Sigmoid colon (tissue), 7 donors: ENCODE measurements at places on chromosomes 5 and 9.

DNA sequence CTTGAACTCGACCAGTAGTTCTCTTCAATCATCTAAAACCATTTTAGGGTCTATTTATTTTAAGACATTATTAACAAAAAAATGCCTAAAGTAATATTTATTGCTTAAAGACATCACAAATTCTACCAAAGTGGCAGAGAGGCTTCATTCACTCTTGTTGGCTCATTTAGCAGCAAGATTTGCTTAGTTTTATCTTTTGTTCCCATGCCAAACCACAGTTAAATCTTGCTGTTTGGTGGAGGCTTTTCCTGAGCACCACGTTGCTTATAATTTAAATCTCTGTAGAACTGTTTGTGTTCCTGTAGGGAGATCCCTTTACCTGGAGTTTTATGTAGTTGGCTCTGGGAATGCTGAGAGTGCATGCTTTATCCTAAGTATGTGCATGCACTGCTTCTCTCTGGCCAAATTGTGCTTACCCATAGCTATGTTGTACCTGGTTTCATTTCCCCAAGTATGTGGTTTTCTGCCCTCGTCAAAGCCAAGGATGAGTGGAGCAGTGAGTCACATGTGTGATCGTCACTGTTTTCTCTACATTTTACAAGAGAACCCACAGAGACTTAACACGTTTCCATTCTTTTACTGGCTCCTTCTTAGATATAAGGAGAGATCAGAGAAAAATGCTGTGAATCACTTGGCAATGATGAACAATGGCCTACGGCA lies 42.1 kb upstream of the MAST4 start:
- no peak for DNase-seq

DNA sequence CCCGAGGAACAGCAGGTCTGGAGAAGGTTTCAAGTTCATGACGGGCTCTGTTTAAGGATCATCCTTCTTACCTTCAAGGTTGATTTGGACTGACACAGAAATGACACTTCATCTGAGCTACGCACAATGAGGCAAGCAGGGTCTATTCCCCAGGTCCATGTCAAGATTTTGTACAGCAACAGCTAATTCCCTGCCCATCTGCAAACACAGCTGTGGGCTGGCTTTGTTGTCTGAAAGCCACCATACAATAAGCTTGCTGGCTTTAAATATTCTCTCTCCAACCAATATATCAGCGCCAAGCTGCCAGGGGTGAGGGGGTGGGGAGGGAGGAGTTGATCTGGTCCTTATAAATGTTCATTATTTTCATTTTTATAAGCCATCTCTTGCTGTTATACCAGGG lies 92.0 kb downstream of the OTULIN start:
- DNase-seq: no peak

GRCh38 chr5:76303921-76304320 lies 99.2 kb upstream of the IQGAP2 start:
- no peak for DNase-seq

GRCh38 chr9:89868100-89868499 lies 263.3 kb downstream of the GADD45G start:
- peak; percentile 2 for DNase-seq

DNA sequence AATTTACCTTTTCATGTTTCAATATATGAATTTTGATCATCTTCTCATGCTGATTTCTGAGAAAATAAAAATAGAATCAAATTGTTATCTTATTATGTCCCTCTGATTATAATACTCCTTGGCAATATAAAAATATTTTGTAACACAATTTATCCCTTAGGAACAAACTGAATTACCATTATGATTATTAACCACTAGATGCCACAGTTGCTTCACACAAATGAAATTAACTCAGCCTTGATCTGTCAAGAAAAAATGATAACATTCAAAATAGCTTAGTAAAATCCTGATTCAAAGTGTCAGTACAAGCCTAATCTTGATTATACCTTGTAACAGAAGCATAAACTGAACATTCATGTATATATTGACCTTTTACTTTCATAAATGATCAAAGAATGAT lies 4.8 kb upstream of the CHSY3 start:
- no peak for DNase-seq

DNA sequence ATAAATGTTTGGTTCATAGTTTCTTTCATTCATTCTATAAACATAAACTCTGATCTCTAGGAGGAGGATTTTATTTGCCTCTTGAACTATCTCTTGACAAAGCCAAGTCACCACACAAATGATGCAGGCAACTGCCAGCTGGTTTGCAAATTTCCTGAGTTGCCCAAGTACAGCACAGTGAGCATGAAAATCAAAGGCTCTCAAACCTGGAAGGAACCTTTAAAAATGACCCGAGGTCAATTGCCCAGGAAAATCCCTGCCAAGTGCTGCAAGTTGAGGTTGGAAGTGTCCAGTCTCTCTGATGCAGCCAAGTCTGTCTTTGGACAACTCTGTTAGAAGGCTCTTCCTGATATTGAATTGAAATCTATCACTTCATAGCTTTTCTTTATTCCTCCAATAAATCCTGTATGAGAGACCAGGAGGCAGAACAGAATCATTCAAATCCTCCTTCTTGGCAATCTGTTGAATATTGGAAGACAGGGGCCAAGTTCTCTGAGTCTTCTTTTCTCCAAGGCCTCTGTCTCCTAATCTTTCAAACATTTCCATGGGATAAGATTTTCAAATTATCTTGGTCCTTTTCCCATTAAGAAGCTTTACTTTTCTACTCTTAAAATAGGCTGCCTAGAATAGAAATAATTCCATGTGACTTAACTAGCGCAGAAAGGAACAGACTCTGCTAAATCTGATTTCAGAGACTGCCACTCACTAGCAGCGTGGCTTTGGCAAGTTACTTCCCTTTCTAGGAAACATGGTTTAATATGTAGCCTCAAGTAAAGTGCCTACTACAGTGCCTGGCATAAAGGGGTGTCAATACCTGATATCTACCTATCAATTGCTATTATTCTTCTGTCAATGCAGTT lies 159.2 kb downstream of the SNX18 start:
- no peak for DNase-seq
